Mesangial cell (primary cell): ENCODE measurements at places on chromosomes 7 and 10. TPM values are rescaled to one million over a fixed set of nuclear protein-coding genes. Genes with fewer than 3 reads are reported as not detected.

UPF2 gene
- total RNA-seq, result 4.8 and 7.2 TPM in 2 replicates

TUBB8 gene
- 0.25 and 0.33 TPM in 2 replicates for total RNA-seq

TACR2 gene
- 0.16 TPM in 1 of 2 replicates, not detected in the other for total RNA-seq

PGAM2 gene
- 0.25 TPM in 1 of 2 replicates, not detected in the other for total RNA-seq

DOCK4 gene
- total RNA-seq, result 13.2 and 16.3 TPM in 2 replicates

NOS3 gene
- total RNA-seq, result 2.0 and 4.3 TPM in 2 replicates

TRA2A gene
- total RNA-seq, result 9.9 and 19.6 TPM in 2 replicates

NKX1-2 gene
- total RNA-seq, result not detected in 2 replicates

YWHAG gene
- 56.7 and 71.5 TPM in 2 replicates for total RNA-seq

GTPBP10 gene
- total RNA-seq, result 5.7 and 10.1 TPM in 2 replicates

SLC35G1 gene
- total RNA-seq, result 3.8 and 5.1 TPM in 2 replicates

ADAMTS14 gene
- total RNA-seq, result 1.6 and 2.5 TPM in 2 replicates

POLR2J2 gene
- total RNA-seq, result 0.33 and 2.7 TPM in 2 replicates

CDCA7L gene
- 28.1 and 40.6 TPM in 2 replicates for total RNA-seq

CLDN4 gene
- total RNA-seq, result 93.7 and 98.1 TPM in 2 replicates

ZNF32 gene
- 16.8 and 24.1 TPM in 2 replicates for total RNA-seq

C10orf90 gene
- not detected in 2 replicates for total RNA-seq

ELN gene
- total RNA-seq, result 0.38 TPM in 1 of 2 replicates, not detected in the other
